CD4-positive, alpha-beta T cell treated with Interferon gamma for 1 hour (primary cell): ENCODE measurements at places on chromosomes 5 and 9.

- DNase-seq = no peak
These were observed 43.7 kb upstream of the PRSS3 start for GRCh38 chr9:33751536-33752129.

DNA sequence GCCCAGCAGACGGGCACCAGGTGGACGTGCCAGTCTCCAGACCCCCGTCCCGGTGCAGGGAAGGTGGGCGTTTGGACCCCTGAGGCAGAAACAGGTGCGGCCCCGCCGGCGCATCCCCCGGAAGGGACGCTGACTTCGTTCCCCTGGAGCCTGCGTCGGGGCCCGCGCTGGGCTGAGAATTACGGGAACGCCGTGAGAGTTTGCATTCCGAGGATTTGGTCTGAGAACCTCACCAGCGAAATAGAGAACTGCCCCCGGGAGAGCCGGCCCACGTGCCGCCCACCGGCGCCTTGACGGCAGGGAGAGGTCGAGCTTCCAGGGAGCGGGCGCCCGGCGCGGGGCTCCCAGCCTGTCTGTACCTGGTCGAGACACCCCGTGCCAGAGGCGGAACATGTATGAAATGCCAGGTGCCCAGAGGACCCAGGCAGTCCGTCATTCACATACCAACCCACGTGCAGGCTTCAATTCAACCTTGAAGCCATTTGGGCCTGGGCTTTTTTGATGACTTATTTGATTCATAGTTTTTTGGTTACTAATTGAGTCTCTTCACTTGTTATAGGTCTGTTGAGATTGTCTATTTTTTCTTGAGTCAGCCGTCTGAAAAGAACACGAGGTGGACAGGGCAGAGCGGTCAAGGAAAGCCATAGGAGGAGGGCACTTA lies 877 bp upstream of the CAMSAP1 start:
- no peak for DNase-seq

DNA sequence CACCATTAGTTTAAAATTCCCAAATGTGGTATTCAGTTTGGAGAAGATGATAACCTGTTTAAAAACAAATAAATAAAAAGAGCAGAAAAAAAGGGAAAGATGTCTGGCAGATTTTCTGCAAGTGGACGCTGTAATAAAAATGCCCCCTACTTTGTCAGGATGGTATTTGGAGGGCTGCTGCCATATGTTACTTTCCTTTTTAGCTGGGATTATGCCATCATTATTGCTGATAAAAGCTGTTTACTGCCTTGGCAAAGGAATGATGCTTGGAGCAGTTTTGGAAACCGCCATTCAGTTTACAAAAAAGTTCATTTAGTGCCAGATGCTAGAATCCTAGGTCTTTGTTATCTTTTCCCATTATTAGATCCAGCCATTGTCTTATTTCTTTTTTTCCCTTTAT lies 104.8 kb downstream of the PBX3 start:
- no peak for DNase-seq

- DNase-seq = no peak
These were observed 1029.6 kb downstream of the CDH12 start for GRCh38 chr5:21823588-21823987.

DNA sequence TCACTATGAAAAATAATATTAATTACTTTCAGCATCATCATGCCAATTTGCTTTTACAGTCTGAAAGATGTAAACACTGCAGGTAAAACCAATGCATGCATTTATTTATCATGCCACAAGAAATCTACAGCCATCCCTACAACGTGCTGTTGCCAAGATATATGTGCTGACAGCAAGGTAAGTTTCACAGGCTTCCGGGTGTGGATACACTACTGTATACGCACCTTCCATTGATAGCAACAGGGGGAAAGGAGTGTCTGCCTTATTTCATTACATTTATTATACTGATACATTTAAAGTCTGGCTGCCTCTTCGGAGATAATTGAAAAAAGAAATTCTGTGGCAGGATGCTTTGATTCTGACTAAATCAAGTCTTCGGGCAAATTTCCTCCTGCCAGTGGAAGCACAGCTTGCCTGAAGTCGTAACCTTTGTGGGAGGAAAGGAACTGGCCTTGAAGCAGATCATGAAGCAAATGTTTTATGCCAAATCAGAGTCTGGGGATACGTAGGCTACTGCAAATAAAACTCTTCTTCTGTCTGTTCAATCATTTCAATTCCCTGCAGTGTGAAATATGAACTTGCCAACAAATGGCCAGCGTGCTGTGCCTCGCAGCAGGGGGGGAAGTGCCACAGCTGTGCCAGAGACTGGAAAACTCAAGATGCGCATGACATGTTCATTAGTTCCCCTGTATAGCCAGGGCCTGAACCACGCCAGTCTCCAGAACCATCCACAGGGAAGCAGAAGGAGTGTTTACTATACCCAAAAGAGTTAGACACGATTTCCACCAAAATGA lies 268.1 kb downstream of the EFNA5 start:
- no peak for DNase-seq

GRCh38 chr9:27414220-27414761 lies 109.8 kb upstream of the IFNK start:
- no peak for DNase-seq

- DNase-seq = no peak
These were observed 58.9 kb downstream of the ZNF618 start for GRCh38 chr9:113934829-113935676.

GRCh38 chr5:124297826-124298225 lies 448.6 kb downstream of the ZNF608 start:
- no peak for DNase-seq

GRCh38 chr5:80482578-80482977 lies 5.3 kb upstream of the FAM151B start:
- DNase-seq = no peak

GRCh38 chr5:138461343-138462125 lies 3.7 kb upstream of the EGR1 start:
- no peak for DNase-seq

DNA sequence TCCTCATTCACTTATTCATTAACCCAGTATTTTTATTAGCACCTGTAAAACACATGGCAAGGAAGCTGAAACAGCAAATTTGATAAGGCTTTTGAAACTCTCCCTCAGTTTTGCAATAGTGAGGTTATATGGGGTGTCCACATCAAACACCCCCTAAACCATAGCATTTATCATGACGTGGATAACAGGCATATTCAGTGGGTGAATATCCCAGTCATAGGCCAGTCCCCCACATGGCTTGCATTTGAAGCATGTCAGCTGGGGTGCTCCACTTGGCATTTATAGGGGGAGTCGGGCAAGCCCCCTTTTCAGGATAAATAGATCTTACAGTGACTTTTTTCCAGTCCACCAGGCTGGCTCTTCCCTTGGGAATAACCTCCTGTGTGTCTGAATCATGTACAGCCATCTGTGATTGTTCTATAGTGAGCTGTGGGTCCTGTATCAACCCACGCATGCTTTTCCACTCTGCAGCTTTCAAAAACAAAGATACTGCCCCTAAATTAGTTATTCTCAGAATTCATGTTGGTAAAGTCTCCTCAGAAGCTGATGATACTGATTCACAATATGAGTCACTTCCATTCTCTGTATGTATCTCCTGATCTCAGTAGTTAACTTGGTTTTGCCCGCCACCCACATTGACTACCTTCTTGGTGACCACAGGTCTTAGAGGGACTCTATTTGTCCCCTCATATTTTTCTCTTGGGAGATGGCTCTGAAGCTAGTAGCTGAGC lies 84.4 kb upstream of the SPIN1 start:
- no peak for DNase-seq

DNA sequence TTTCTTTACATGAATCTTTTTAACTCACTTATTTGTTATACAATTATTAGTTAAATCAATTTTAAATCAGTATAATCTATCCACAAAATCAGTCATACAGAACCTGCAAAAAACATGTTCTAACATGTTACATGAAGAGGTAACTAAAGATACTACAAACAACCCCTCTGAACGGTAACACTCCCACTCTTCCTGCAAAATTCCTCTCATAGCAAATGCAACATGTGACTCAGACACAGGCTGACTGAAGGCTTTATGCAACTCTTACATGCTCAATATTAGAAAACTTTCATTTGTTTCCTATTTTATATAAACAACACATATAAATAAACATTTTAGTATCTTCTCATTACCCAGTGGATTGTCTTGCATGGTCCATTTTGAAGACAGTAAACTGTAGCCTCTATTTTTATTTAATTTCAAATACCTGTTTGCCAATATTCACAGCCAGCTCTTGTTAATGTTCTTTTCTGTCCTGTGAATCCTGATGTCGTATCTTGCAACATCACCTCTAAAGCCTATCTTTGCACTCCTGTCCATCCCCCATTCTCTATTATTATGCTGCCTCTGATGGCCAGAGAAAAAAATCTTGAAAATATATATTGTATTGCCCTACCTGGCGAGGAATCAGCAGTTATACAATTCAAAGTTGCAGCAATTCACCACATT lies 100.5 kb upstream of the CCDC152 start:
- no peak for DNase-seq

DNA sequence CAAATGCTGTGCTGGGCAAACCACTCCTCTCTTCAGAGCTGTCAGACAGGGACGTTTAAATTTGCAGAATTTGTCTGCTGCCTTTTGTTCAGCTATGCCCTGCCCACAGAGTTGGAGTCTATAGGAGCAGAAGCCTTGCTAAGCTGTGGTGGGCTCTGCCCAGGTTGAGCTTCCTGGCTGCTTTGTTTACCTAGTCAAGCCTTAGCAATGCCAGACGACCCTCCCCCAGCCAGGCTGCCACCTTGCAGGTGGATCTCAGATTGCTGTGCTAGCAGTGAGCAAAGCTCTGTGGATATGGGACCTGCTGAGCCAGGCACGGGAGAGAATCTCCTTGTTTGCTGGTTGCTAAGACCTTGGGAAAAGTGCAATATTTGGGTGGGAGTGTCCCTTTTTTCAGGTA lies 314.9 kb downstream of the NNT start:
- no peak for DNase-seq

- no peak for DNase-seq
These were observed 25.3 kb upstream of the LTC4S start for GRCh38 chr5:179768326-179769085.

- no peak for DNase-seq
These were observed 81.5 kb upstream of the MSX2 start for GRCh38 chr5:174642816-174643405.

DNA sequence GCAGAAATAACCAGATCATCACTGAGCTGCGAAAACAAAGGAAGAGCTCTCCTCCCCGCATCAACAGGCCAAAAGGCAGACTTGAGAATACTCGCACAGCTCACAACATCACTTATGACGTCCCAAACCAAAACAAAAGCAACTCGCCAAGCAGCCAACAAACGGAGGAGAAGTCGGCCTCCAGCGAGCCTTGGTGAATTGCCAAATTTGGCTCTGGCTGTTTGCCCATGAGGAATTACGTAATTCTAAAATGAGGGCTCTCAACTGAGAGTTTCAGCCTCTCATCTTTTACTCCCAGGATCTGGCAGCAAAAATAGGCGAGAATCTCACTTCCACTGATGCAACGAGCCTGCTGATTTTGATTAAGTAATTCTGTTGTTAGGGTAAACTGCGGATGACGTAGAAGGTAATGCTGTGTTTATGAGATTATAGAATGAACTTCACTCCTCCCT lies 51.7 kb upstream of the SEMA6A start:
- no peak for DNase-seq

DNA sequence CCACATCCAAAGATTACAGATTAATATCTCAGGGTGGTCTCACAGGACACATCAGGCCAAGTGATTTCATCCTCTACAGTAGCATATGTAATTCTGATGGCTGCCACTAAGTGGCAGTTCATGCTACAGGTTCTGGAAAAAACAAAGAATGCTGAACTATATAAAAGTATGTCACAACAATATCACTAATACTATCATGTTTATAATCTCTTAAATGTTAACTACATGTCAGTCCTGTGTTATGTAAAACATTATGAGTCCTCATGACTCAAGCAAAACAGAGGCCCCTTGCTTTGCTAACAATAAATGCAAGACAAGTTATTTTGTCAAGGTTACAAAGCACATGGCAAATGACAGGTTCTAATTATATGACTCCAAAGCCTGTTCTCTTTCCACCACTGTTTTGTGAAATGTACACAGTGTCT lies 233.2 kb downstream of the FBXL17 start:
- DNase-seq = no peak

DNA sequence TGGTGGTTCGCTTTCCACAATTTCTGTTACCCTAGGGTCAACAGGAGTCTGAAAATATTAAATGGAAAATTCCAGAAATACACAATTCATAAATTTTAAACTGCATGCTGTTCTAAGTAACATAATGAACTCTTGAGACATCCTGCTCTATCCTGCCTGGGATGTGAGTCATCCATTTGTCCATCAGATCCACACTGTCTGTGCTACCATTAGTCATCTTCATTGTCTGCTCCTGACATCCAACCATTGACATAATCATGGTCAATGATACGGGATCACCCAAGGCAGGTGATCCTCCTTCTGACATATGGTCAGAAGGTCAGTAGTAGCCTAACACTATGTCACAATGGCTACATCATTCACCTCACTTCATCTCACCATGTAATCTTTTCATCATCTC lies 276.7 kb upstream of the KIF2A start:
- no peak for DNase-seq

DNA sequence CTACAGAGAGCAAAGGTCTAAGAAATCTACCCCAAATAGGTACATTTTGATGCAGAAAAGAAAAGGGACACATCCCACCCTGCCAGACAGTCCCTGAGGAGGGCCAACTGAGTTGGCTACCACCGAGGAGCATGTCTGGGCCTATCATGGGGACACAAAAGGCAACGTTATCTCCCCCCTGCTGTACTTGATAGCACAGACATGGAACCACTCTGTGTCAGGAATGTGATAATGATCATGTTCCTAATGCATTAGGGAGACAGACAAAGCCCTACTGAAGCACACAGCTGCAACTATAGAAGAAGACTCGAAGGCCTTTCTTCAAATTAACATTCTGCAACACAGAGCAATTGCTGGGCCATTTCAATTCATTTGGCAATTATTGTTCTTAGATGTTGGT lies 84.5 kb downstream of the ENC1 start:
- no peak for DNase-seq

GRCh38 chr5:34001241-34001841 lies 6.5 kb downstream of the AMACR start:
- DNase-seq = no peak

GRCh38 chr5:39870137-39870536 lies 445.4 kb upstream of the DAB2 start:
- DNase-seq = no peak

DNA sequence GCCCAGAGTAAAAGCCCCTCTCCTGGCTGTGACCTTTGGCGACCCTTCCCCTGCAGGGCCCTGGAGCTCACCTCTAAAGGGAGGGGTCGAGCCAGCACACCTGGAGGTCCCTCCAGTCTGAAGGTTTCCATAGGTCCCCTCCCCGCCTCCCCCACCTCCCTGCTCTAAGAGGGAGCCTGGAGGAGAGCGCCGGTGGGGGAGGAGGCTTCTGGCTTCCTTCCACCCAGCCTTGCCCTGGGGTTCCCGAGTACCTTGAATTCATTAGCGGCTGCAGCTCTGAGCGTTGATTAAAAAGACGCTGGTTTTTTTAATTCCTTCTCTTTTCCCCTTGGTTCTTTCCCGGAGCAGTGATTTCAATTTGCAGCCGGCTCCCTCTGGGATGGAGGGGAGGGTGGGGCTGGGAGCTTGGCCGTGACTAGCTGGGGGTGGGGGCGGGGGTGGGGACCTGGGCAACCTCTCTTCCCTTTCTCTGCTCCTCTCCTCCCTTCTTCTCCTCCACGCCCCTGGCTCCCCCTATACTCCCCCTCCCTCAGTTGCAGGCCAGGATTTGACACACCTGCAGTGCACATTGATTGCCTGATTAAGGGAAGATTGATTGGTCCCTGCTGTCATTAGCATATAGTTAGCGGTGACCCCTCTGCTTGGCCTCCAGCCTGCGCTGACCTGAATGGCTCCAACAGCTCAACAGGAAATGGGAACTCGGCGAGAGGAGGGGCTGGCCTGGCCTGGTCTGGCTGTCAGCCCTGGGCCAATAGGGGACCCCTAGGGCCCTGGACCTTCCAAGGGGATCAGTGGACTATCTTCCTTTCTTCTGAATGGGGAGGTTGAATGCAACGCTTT lies 67.5 kb upstream of the RAPGEF1 start:
- DNase-seq = no peak
